Naive thymus-derived CD8-positive, alpha-beta T cell (primary cell): ENCODE measurements at places on chromosomes 16 and 17. TPM values are rescaled to one million over a fixed set of nuclear protein-coding genes. Genes with fewer than 3 reads are reported as not detected.

The TMEM100 gene
- polyA plus RNA-seq: not detected

The GPR139 gene
- polyA plus RNA-seq: not detected

The TNFRSF17 gene
- 0.20 TPM for polyA plus RNA-seq

The BAIAP2 gene
- 6.9 TPM for polyA plus RNA-seq

The SUPT6H gene
- 7.4 TPM for polyA plus RNA-seq

The XAF1 gene
- 22.0 TPM for polyA plus RNA-seq

DNA sequence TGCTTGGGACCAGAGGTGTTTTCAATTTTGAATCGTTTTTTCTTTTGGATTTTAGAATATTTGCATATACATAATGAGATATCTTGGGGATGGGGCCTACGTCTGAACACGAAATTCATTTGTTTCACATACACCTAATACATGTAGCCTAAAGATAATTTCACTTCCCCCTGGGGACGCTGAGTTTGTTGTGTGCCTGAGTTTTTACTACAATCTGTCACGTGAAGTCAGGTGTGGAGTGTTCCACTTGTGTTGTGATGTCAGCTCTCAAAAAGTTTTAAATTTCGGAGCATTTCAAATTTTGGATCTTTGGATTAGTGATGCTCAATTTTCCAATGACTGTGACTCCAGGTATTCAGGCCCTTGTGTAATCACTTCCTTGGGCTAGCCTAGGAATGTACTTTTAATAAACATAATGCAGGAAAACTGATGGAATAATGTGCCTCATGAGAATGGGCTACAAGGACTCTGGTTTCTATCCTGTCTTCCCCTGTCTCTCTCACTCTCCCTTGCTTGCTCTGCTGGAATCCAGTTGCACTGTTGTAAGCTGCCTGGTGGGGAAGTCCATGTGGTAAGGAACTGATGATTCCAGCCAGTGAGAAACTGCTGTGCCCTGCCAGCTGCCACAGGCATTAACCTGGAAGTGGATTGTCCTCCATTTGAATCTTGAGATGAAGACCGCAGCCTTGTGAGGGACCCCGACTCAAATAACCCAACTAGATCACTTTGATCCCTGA is 403.8 kb downstream of the SHISA9 start:
- DNase-seq: no peak

DNA sequence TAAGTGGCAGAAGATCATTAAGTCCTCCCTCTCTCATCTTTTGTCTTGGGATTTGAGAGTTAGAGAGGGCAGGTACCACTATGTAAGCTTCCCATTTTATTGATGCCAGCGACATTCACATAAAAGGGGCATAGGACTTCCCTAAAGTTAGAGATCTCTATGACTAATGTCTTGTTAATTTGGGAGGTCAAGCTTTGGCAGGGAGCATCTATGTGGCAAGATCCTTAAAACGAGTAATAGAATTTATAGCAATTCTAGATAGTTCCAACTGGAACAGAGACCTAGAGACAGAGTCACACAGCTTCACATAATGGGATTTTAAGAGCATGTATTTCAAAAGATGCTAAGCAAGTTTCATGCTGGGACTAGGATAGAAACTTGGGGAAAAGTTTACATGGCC is 308.0 kb downstream of the MAP2K6 start:
- DNase-seq: no peak

DNA sequence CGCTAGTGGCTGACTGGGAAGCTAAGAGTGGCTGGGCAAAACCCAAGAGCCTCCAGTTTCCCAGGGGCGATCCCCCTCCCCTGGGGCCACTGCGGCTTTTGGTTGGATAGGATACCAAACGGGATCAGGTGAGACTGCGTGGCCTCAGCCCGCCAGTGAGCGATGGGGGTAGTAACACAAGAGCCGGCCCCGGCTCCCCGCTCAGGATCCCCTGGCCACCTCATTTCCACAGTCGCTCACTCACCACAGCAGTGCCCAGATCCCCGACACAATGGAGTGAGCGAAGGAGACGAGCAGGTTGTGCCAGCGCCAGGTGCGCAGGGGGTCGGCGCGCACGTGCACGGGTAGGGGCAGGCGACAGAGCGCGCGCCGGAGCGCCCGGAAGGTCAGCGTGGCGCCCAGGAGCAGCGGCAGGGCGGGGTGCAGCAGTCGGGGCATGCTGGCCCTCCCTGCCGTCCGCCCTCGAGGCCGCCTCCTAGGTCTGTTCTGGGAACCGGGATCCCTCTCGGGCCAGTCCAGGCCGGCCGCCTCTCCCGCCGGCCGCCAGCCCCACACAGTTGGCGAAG is 290 bp downstream of the TLCD1 start:
- no peak for DNase-seq

- no peak for DNase-seq
Measured at GRCh38 chr17:64786337-64786736, 124.2 kb upstream of the SMURF2 start.

DNA sequence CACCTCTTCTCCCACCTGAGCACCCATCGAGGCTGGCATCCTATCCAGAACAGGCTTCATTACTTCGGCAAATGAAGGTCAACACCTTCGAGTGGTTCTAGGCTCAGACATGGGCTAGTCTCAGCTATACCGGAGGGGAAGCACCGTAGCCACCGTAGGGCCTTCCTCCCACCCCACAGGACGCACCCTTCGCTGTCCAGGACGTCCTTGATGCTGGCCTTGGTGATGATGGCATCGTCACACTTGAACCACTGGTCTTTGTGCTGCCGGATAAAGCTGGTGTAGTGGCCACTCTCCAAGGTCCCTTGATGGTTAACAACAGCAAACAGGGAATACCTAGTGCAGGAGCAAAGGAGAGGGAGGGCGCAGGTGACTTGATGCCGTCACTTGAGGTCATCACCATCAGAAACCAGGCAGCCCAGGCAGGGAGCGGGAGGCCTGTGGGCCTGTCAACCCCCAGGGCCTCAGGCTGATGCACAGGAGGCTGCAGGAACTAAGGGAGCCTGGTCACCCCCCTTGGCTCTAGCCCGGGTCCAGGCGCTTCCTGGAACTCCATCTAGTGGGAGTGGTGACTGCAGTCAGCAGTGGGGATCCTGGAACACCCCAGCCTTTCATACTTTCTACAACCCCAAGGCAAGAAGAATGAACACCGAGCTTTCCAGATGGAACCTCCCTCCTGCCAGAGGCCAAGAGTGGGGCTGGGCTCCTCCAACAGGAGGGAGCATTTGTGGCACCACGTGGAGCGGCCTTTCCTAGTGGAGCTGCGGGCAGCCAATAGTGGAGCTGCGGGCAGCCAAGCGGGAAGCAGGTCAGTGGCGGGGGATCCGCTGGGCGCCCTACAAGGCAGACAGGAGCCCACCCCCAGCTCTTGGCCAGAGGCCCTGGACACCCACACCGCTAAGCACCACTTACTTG is 38.5 kb downstream of the USP22 start:
- DNase-seq: no peak

DNA sequence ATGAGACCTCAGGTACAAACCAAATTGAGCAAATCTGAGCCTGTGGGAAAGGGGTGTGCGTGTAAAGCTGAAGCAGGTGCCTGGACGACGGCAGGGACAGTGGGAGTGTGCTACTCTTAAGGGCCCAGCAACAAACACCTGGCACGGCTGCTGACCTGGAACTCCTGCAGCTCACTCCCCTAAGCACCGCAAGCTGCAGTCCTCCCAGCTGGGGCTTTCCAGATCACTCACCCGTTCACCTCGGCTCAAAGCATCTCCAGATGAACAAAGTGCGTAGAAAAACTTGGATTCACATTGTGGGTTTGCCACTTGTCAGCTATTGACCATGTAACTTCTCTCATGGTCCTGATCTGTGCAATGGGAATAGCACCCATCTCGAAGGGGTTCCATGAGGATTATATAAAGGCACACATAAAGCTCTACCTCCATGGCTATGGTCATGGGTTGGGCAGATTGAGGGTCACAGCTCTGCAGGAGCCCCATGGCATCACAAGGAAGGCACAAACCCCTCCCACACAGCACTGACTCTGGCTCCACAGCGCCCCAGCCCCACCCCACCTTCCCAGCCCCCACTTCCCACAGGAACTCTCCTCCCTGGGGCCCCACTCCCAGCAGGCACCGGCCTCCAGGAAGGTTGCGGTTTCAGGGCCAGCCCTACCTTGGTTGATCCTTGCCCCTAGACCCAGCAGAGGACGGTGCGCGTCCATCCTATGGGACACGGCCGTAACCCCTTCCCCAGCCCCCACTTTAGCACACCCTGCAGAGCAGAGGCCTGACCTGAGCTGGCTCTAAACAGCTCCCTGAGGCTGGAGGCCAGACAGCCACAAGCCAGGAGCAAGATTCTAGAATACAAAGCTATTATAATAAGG is 21.9 kb downstream of the ST3GAL2 start:
- DNase-seq: no peak

DNA sequence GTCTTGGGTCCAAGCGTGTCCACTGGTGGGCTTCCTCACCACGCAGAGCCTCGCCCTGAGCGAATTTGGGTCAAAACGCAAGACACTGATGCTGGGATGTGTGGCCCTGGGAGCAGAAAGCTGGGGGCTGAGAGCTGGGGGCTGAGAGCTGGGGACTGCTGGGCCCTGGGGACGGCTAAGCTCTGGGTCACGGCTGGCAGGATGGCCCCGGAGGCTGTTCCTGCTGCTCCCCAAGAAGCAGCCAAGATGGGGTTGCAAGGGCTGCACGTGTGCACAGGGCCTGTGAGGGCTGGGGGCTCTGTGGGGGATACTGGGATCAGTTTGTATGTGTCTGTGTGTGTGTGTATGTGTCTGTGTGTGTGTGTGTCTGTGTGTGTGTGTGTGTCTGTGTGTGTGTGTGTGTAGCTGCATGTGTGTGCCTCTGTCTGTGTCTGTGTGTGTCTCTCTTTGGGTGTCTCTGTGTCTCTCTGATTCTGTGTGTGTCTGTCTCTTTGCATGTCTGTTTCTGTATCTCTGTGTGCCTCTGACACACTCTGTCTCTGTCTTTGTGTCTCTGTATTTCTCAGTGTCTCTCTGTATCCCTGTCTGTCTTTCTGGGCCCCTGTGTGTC is 38.2 kb upstream of the CIBAR2 start:
- DNase-seq: no peak

DNA sequence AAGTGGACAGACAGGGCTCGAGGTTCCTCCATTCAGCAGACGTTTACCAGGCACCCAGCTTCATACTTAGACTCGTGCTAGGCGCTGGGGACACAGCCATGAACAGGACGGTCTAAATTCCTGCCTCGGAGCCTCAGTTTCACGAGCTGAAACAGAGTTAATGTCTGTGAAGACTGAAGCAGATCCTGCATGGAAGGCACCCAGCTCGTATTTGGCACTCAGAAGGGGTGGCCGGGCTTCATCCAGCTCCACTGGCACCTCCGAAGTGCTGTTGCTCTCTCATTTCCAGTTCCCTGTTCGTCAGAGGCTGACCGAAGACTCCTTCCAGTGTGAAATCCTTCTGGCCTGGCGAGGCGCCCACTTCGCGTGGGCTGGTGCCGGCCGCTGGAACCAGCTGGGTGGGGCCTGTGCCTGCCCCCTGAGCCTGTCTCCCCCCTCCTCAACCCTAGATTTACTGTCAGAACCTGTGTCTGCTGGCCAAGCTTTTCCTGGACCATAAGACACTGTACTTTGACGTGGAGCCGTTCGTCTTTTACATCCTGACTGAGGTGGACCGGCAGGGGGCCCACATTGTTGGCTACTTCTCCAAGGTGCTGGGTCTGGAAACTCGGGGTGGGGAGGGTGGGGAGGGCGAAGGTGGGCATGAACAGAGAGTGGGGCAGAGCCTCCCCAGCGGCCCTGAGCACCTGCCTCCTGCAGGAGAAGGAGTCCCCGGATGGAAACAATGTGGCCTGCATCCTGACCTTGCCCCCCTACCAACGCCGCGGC is 5.8 kb downstream of the PRSS8 start:
- no peak for DNase-seq

DNA sequence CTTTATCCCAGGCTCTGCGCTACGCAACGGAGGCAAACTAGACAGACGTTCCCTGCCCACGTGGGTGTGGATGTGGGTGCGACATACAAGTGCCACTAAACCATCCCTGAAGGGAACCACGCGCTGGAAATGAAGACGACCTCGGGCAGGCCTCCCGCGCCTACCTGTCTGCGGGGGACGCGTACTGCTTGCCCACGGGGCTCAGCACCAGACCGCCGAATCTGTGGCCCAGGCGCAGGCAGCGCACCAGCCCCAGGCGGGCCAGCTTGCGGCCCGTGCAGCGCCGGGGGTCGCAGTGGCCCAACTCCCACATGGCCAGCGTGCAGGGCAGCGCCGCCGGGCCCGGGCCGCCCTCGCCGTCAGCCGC is 480 bp downstream of the TSR3 start:
- no peak for DNase-seq

GRCh38 chr17:75260641-75261335 is 618 bp downstream of the GGA3 start:
- peak; percentile 37 for DNase-seq

- no peak for DNase-seq
Measured at GRCh38 chr16:16042076-16042475, 92.7 kb downstream of the ABCC1 start.

DNA sequence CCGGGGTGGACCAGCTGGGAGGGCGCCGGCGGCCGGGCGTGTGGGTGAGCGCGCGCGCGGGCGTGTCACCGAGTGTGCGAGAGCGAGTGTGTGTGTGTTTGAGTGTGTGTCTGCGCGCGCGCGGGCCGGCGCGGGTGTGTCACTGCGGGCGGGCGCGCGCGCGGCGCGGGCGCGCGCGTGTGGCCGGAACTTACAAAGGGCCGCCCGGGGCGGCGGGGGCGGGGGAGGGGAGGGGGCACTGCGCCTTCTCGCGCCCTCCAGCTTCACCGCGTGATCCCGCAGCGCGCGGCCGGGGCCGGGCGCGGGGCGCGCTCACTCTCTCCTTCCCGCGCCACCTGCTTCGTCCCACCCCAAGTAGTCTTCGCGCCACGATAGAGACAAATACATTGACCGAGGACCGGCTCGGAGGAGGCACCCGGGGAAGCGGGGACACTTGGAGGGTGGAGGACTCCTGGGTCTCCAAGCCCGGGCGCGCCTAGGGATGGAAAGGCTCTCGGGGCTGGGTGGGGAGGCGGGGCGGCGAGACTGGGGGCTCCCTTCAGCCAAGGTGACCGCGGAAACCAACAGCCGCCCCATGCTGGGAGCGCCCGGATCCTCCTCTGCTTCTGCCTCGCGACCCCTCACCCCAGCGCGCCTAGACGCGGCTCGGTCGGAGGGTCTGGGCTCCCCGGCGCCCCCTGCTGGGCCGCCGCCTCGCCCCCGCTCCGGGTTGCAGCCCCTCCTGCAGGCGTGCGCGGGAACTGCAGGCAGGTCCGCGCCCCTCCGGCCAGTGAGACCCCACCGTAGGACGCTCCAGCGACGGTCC is at the start of gene SRCIN1:
TSS of gene SRCIN1 (minus strand) at position 112 of the 805 bp plus-strand sequence. CDS start 247 bp downstream, outside the sequence.
- DNase-seq: peak; percentile 35
